ENCODE measurements at places on chromosomes 2 and 18.

- DNase-seq: no peak
Observed at GRCh38 chr2:170925923-170926322, 3.1 kb upstream of the GORASP2 start.

- peak; percentile 3 for DNase-seq
Observed at GRCh38 chr18:70489986-70490933, 201.4 kb downstream of the SOCS6 start.

- no peak for DNase-seq
Observed at GRCh38 chr2:147589127-147589526, 255.7 kb upstream of the ACVR2A start.

GRCh38 chr2:42572297-42573081, 4.1 kb downstream of the MTA3 start:
- DNase-seq: no peak

GRCh38 chr2:194559964-194560363, 1097.1 kb upstream of the SLC39A10 start:
- DNase-seq: no peak

DNA sequence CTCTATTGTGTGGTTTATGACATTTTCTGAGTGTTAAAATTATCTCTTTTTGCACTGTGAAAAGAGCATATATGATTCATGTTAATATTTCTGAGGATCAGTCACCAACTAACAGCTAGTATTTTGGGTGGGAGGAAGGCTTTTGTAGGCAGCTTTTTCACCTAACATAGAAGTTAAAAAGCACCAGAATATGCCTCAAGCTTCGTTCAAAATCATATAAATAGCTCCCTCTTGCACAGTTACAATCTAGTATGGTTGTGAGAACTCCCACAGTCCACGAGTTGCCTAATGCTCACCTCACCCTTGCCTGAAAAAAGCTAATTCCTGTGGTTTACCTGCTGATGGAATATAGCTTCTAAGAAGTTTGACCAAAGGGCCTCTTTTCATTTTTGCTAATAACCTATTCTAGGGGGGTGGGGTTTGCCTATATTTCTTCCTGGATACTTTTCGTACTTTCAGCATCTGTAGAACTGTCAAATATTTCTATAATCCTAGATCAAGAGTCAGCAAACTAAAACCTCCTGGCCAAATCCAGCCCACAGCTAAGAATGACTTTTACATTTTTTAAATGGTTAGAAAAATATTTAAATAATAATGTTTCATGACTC, 167.1 kb upstream of the FOSL2 start:
- DNase-seq: no peak

- no peak for DNase-seq
Observed at GRCh38 chr2:185967335-185967734, 228.7 kb downstream of the FSIP2 start.

- no peak for DNase-seq
Observed at GRCh38 chr2:69844560-69844959, 15.1 kb downstream of the GMCL1 start.

GRCh38 chr2:118520246-118520645, 327.2 kb downstream of the EN1 start:
- peak; percentile 74 for DNase-seq

DNA sequence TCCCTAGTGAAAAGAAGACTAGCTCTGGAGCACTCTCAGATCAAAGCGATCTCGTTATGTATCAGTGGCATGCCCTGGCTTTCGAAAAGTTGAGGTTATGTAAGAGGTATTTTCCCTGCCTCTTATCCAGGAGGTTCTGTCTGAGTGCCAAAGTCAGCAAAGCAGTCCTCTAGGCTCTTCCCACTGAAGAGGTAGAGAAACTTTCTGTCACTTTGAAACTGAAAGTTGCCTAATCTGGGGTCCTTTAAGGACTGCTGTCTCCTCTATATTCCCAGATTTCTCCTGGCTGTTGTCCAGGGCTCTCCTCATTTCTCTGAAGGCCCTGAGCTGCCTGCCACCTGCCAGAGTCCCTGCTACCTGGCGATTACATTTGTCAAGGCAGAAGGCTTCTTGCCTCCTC, 96.3 kb downstream of the B3GNT2 start:
- no peak for DNase-seq

- DNase-seq: no peak
Observed at GRCh38 chr2:84481702-84482101, 22.6 kb upstream of the SUCLG1 start.

GRCh38 chr2:209307161-209308001, 116.5 kb upstream of the MAP2 start:
- no peak for DNase-seq

DNA sequence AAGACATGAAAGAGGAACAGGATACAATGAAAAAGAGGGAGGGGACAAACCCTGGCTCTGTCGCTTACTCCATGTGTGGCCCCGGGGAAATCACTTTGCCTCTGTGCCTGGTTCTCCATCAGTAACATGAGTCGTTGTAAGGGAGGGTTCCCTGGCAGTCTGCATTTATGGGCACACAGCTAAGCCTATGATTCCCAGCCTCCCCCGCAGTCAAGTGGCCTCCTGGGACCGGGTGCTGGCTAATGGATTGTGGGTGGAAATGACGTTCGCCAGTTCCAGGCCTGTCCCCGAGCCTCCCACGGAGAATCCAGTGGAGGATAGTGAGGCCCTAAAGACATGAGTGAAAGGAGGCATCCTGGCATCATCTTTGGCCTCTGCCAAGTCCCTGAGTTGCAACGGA, 42.7 kb downstream of the SFXN5 start:
- no peak for DNase-seq

DNA sequence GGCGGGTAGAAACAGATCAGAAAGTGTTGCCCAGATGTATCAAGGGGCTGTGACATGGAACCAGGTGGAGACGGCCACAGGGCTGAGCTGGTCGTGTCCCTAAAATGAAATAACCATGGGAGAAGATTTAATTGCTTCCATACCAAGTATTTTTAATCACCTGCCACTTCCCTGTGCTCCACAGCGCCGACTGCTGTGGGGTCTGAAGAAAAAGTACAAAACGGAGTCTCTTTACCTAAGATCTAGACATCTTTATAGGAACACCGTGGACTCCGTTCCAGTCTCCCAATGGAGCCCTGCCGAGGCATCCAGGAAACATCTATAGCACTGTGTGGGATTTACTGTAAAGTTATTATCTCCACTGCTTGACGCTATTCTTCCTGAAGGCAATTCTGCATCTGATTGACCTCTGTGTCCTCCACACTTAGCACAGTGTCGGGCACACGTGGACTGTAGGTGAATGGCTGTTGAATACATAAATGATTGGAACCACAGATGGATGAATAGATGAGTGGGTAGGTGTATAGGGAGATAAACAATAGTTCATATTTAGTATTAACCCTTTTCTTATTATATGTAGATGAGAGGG, 21.6 kb upstream of the GYPC start:
- DNase-seq: no peak

DNA sequence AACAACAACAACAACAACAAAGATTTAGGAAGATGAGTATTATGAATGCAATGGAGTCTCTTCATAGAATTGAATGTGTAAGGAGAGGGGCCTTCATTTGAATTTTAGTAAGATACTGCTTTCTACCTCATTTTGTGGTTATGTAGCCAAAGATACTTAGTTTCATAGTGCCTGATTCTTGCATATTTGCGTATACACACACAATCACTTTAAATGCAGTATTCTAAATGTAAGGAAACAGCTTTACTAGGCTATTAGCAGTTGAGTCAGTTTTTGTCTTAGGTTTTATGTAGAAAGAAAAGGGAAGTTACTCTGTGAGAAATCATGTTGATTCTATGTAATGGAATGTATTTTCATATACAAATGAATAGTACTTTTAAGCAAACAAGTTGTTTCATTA, 80.5 kb downstream of the HAUS1 start:
- no peak for DNase-seq

GRCh38 chr2:102803041-102803896, 41.4 kb downstream of the TMEM182 start:
- DNase-seq: no peak

- peak; percentile 33 for DNase-seq
Observed at GRCh38 chr2:237253046-237253702, 160.8 kb downstream of the COL6A3 start.

- DNase-seq: no peak
Observed at GRCh38 chr2:10688921-10689807, 611 bp downstream of the NOL10 start.

GRCh38 chr18:2956056-2956455, 56.9 kb downstream of the LPIN2 start:
- no peak for DNase-seq

DNA sequence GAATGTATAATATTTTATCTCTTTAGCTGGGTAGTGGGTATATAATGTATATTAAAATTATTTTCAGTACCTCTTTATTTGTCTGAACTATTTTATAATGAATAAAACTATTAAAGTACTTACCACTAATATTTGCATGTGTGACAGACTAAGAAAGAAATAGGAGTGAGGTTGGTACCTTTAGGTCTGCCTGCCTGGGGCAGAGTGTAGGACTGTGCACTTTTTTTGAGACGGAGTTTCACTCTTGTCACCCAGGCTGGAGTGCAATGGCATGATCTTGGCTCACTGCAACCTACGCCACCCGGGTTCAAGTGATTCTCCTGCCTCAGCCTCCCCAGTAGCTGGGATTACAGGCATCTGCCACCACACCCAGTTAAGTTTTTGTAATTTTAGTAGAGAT, 18.8 kb downstream of the NCOA1 start:
- no peak for DNase-seq

DNA sequence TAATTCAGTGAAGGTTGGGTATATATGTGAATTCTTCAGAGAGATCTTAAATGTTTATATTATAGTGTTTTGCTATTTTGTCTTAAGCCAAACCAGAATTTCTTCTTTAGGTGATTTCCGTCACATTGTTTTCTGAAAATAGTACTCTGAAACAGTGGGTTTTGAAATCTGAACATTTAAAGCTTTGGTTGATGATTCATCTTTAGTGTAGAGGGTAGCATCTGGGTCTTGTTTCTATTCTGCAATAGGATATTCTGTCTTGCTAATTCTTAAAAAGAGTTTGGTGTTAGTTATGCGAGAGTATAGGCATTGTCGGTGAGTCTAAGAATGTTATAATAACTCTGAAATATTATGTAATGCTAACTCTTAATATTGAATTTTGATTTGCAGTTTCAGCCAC, 69.6 kb upstream of the FAM237A start:
- no peak for DNase-seq

DNA sequence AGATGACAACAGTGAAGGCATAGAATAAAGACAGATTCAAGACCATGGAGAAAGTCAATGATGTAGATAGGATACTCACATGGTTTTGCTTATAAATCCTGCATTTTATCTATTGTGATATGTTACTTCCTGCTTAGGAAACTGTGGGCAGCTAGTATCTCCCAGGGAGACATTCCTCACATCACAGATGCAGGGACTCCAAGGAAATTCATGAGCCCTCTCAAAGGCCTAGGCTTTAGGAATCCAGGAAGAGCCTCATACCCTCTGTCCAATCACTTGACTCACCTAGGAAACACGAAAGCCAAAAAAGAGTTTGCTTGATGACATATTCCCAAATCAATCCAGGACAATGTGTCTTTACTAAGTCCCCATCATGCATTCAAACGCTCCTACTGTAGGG, 247.8 kb upstream of the KLHL29 start:
- DNase-seq: no peak

DNA sequence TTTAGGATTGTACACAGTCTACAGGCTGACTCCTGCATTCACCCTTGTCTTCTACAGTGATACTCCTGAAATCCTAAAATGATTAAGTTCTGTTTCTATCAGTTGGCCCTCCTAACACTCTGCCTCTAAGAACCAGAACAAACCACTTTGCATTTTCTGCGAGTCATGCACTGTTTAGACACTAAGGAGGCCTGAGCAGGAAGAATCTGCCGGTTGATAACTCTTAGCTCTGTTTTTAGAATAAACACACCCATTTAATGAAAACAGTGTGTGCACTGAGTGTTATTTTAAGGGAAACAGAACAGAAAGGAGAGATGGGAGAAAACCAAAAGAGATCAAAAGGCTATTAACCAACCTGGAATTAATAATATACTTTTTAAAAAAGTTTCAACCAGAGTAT, 22.9 kb upstream of the SSB start:
- DNase-seq: no peak

DNA sequence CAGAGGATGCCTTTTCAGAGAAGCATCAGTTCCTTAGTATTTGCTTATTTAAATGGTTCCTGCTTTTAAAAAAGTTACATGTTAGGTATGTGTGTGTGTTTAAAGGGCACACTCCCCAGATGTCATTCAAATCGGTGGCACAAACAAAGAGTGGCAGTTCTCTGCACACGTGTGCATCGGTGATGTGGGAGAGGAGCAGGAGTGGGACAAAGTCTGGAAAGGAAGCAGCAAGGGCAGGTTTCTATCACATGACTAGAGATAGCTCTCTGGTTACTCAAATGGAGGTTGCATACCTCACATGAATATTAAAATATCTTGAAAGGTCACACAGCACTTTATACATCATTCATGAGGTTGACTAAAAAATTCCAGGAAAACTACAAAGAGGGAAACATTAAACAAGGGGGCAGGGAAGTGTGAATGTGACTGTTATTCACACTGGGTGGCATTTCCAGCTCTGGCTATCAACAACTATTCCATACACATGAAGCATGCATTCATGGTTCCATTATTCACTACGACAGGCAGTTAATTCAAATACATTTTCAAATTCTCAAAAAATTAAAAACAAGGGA, 64.7 kb downstream of the SEPTIN10 start:
- no peak for DNase-seq

DNA sequence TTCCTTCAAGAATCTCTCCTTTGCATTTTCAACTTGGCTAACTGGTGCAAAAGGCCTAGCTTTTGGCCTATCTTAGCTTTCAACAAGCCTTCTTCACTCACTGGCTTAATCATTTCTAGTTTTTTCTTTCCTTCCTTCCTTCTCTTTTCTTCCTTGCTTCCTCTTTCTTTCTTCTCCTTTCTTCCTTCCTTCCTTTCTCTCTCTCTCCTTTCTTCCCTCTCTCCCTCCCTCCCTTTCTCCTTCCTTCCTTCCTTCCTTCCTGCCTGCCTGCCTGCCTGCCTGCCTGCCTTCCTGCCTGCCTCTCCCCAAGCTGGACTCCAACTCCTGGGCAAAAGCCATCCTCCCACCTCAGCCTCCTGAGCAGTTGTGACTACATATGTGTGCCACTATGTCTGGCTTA, 176.2 kb upstream of the APCDD1 start:
- no peak for DNase-seq

DNA sequence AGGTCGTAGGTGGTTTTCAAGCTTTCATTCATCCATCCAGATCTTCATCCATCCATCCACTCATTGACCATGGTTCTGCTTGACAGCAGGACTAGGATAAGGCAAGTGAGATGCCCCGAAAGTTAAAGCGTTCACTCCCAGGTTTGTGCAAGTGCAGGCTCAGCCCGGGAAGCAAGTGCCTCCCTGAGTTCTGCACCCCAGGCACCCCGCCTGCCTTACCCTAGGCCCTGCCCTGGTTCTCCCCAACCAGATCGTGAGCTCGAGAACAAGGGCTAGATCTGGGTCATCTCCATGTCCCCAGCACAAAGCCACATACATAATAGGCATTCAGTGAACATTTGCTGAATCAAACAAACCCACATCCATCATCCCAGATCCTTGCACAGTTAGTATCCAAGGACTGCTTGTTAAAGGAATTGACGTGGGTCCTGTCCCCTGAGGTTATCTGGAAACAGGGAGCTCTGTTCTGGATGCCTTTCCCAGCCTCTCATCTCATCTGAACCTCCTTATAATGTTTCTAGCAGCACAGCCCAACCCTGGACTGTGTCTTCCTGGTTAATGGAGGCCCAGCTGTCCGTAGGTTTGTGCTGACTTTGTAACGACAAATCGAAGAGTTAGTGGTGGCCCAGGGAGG, 116.1 kb upstream of the GPC1 start:
- DNase-seq: no peak

All from NCI-H446 treated with DMSO at 0.1 percent for 48 hours (cell line).